ENCODE measurements at places on chromosomes 5 and 9. TPM values are rescaled to one million over a fixed set of nuclear protein-coding genes. Genes with fewer than 3 reads are reported as not detected.

GRCh38 chr9:127724012-127724411, 8.1 kb downstream of the TTC16 start:
- no peak overlapping the region for H3K27ac ChIP-seq
- no peak for DNase-seq
- H3K4me1 ChIP-seq, result no peaks in the 10 kb centered on the region
- no peak overlapping the region for H3K4me3 ChIP-seq
- H3K27me3 ChIP-seq, result no peaks in the 10 kb centered on the region

DNA sequence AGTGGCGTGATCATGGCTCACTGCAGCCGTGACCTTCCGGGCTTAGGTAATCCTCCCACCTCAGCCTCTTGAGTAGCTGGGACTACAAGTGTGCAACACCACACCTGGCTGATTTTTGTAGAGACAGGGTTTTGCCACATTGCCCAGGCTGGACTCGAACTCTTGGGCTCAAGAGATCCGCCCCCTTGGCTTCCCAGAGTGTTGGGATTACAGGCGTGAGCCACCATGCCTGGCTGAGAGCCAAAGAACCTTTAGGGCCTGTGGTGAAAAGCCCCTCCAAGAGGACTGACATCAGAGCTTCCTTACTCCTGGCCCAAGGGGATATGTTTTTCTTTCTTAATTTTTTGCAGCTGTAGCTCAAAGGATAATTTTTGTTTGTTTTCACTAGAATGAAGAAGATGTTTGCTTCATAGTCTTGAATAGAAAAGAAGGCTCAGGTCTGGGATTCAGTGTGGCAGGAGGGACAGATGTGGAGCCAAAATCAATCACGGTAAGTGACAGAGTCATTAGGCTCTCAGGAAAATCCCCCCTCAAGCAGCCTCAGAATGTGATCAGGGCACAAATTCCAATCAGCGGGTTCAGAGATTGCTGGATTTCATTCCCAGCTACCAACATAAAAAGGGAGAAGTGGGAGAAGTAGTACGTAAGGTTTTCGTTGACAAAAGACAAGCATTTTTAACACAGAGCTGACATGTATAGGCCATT, 77.1 kb downstream of the GOLPH3 start:
- H3K36me3 ChIP-seq, result no peaks in the 10 kb centered on the region
- no peak for DNase-seq
- H3K4me3 ChIP-seq, result no peak overlapping the region
- H3K27ac ChIP-seq, result no peak overlapping the region
- no peaks in the 10 kb centered on the region for H3K4me1 ChIP-seq

- H3K27ac ChIP-seq, result no peak overlapping the region
- H3K4me1 ChIP-seq, result no peaks in the 10 kb centered on the region
- DNase-seq, result no peak
Observed at GRCh38 chr9:109802491-109802890, 22.5 kb downstream of the PALM2AKAP2 start.

- no peak overlapping the region for H3K27ac ChIP-seq
- no peak for DNase-seq
- H3K36me3 ChIP-seq, result no peaks in the 10 kb centered on the region
- H3K4me1 ChIP-seq, result peaks cover 3% of the 10 kb centered on the region
Observed at GRCh38 chr5:54113060-54113459, 197.3 kb downstream of the ARL15 start.

- H3K27me3 ChIP-seq, result no peaks in the 10 kb centered on the region
- peak; percentile 89 for DNase-seq
- peaks cover 34% of the 10 kb centered on the region for H3K36me3 ChIP-seq
- peak within 1 kb of the TSS; percentile 89 for H3K4me3 ChIP-seq
- no peaks in the 10 kb centered on the region for H3K4me1 ChIP-seq
- peak within 1 kb of the TSS; percentile 25 for H3K27ac ChIP-seq
Observed at GRCh38 chr5:138752951-138753793, at the start of gene CTNNA1. Gene CTNNA1, plus strand, starts transcription at chr5:138753425. Its CDS starts 28,500 bp downstream, at chr5:138781925.

DNA sequence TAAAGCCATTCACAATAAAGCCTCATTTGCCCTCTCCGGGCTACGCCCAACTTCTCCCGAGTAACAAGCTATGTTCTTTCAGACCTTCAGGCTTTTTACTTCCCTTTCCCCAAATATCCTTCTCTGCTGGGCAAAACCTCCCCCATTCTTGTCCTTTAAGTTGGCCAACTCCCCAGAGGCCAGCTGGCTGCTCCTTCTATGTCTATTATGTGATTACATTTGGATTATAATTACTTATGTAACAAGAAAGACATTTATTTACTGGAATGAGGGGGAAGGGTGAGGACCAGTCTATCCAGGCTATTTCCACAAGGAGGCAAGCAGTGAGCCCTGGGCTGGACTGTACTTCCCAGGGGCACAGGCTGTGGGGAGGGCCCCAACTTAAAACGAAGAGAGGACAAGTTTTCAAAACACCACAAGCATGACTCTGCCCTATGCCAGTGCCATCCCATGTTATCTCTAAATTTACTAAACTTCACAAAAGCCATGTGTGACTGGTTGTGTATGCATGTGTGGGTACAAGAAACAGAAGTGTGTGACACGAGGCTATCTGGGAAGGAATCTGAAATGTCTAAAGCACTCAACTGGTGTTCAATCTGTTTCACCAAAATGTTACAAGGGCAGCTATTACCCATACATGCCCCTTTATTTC, 84.5 kb downstream of the GNAQ start:
- no peak overlapping the region for H3K27ac ChIP-seq
- H3K36me3 ChIP-seq, result no peaks in the 10 kb centered on the region
- peaks cover 2% of the 10 kb centered on the region for H3K4me1 ChIP-seq
- no peaks in the 10 kb centered on the region for H3K27me3 ChIP-seq

- no peaks in the 10 kb centered on the region for H3K27me3 ChIP-seq
- H3K4me3 ChIP-seq, result no peak overlapping the region
- H3K27ac ChIP-seq, result no peak overlapping the region
- DNase-seq, result no peak
- H3K4me1 ChIP-seq, result no peaks in the 10 kb centered on the region
Observed at GRCh38 chr9:96062854-96063253, 187.4 kb downstream of the ERCC6L2 start.

THG1L gene
- 12.9 TPM for total RNA-seq

DNA sequence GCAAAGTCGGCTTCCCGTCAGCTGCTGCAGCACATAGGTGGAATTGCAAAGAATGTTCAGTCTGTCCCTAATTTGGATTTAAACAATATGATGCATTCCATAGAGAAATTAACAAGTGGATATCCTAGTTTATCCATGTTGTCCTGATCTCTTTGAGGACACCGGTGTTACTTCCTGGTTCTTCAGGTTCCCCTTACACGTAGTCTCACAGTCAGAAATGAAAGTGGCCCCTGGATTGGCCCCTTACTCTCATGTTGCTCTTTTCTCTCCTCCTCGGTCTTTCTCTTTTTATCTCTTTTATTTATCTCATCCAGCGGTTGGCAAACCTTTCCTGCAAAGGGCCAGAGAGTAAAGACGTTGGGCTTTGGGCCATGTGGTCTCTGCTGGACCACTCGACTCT, 265.1 kb downstream of the GAS1 start:
- no peak overlapping the region for H3K27ac ChIP-seq
- no peaks in the 10 kb centered on the region for H3K4me1 ChIP-seq
- H3K4me3 ChIP-seq, result no peak overlapping the region
- no peak for DNase-seq

DNA sequence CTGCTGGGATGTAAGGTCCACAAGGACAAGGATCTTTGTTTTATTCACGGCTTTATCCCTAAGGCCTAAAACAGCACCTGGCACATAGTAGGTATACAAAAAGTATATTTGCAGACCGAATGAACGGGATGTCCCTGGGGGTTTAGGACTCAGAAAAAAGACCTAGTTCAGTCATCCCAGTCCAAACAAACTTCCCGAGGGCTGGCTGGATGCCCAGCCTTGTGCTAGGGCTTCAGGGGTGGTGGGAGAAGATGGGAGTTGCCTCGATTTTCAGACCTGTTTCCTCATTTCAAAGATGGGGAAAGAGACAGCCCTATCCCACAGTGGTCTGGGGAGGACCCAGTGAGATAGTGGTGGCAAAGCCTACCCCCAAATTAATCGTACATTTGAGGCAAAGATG, 3.0 kb upstream of the PROB1 start:
- peaks cover 26% of the 10 kb centered on the region for H3K36me3 ChIP-seq
- no peak for DNase-seq
- peaks cover 4% of the 10 kb centered on the region for H3K4me1 ChIP-seq
- H3K27ac ChIP-seq, result no peak overlapping the region
- H3K27me3 ChIP-seq, result peaks cover 8% of the 10 kb centered on the region

NUTM2G gene
- total RNA-seq, result 0.57 TPM

- DNase-seq, result no peak
- no peak overlapping the region for H3K27ac ChIP-seq
- no peaks in the 10 kb centered on the region for H3K27me3 ChIP-seq
- H3K4me1 ChIP-seq, result no peaks in the 10 kb centered on the region
Observed at GRCh38 chr5:42791151-42791550, 20.5 kb downstream of the SELENOP start.

- no peak overlapping the region for H3K4me3 ChIP-seq
- H3K4me1 ChIP-seq, result no peaks in the 10 kb centered on the region
- H3K27me3 ChIP-seq, result no peaks in the 10 kb centered on the region
- no peak overlapping the region for H3K27ac ChIP-seq
Observed at GRCh38 chr9:136958473-136958872, 6.4 kb downstream of the LCN12 start.
